WTC11 (cell line): ENCODE measurements at places on chromosomes 2 and 18. TPM values are rescaled to one million over a fixed set of nuclear protein-coding genes. Genes with fewer than 3 reads are reported as not detected.

- DNase-seq: no peak
- H3K27ac ChIP-seq: no peak overlapping the region
- H3K4me3 ChIP-seq: no peak overlapping the region
- no peaks in the 10 kb centered on the region for H3K36me3 ChIP-seq
- peaks cover 25% of the 10 kb centered on the region for H3K27me3 ChIP-seq
Measured at GRCh38 chr2:46493241-46493970, 14.0 kb downstream of the TMEM247 start.

DNA sequence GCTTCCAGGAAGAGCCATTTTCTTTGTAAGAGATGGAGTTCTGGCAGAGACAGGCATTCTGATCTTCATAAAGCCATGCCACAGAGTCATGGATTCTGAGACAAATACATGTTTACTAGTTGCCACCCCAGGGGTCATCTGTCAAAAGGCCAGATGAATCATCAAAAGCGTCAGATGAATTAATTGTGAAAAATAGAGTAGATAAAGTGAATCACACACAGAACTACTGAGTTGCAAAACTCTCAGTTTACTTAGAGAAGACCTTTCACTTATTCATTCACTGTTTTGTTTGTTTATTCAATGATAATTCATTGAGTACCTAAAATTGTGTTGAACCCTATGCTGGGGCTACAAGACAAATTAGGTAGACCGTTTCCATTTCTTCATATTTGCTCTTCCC lies 157.7 kb upstream of the SERPINE2 start:
- DNase-seq: no peak
- H3K27ac ChIP-seq: no peak overlapping the region
- peaks cover 5% of the 10 kb centered on the region for H3K4me1 ChIP-seq
- peaks cover 8% of the 10 kb centered on the region for H3K36me3 ChIP-seq

DNA sequence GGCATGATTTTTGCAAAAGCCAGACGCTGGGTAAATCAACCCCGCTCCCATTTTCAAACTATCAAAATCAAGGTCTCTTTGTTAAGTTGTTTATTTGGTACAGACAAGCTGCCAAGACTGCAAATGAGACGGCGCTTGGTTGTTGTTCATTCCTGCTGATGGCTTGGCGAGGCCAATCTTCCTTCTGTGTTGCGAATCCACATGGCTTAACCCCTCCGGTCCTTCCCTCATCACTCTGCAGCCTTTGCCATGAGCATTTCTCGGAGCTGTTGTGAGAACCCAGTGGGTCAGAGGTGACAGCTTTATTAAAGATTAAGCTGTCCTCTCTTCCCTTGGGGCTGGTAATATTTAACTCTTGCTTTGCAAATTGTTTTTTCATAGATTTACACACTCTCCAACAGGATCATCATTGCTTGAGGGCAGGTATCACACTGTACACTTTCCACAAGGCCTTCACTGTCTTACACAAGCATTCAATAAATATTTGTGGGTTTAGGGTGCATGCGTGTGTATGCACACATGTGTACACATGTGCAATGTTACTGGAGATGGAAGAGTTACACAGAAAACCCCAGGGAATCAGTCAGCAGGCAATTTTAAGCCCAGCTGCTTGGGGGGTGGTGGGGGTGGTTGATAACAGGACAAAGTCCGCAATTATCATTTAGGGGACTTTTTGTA lies 27.8 kb upstream of the KCNF1 start:
- no peaks in the 10 kb centered on the region for H3K36me3 ChIP-seq
- H3K27me3 ChIP-seq: no peaks in the 10 kb centered on the region; the same call in 1 of the 2 replicates
- no peak for DNase-seq
- no peak overlapping the region for H3K4me3 ChIP-seq

The UGT1A6 gene
- 0.53 TPM in 1 of 3 replicates, not detected in the others for total RNA-seq

- no peaks in the 10 kb centered on the region for H3K36me3 ChIP-seq
- no peak overlapping the region for H3K4me3 ChIP-seq
- peaks cover 15% of the 10 kb centered on the region for H3K4me1 ChIP-seq
- no peaks in the 10 kb centered on the region for H3K27me3 ChIP-seq
- DNase-seq: no peak
- no peak overlapping the region for H3K27ac ChIP-seq
Measured at GRCh38 chr18:27964811-27965210, 212.1 kb downstream of the CDH2 start.
